ENCODE measurements at places on chromosomes 7 and 10.

DNA sequence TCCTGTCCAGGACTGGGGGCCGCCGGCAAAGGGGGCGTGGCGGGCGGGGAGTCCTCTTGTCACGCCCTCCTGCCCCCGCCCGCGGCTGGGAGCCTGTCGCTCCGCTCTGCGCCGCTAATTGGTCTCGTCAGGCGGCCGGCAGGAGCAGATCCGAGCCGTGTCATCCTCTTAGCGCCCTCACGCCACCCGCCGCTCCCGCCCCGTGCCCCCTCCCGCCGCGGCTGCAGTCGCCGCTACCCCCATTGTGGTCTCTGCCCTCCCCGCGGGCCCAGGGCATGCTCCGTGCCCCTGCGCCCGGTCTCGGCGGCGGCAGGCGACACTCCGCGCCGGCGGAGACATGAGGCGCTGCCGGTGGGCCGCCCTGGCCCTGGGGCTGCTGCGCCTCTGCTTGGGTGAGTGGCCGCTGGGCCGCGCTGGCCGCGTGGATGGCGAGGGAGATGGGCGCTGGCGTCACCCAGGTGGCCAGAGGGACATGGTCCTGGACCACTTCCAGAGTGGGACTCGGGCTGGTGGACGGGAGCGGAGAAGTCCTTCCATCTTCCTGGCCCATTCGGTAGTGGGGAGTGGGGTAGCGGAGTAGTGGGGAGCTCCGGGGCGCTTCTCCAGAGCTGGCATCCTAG, at the start of gene CDHR1:
TSS of gene CDHR1 (plus strand) at position 114 of the 620 bp plus-strand sequence. CDS start at position 338, 224 bp downstream.
- peak; percentile 49 for DNase-seq

DNA sequence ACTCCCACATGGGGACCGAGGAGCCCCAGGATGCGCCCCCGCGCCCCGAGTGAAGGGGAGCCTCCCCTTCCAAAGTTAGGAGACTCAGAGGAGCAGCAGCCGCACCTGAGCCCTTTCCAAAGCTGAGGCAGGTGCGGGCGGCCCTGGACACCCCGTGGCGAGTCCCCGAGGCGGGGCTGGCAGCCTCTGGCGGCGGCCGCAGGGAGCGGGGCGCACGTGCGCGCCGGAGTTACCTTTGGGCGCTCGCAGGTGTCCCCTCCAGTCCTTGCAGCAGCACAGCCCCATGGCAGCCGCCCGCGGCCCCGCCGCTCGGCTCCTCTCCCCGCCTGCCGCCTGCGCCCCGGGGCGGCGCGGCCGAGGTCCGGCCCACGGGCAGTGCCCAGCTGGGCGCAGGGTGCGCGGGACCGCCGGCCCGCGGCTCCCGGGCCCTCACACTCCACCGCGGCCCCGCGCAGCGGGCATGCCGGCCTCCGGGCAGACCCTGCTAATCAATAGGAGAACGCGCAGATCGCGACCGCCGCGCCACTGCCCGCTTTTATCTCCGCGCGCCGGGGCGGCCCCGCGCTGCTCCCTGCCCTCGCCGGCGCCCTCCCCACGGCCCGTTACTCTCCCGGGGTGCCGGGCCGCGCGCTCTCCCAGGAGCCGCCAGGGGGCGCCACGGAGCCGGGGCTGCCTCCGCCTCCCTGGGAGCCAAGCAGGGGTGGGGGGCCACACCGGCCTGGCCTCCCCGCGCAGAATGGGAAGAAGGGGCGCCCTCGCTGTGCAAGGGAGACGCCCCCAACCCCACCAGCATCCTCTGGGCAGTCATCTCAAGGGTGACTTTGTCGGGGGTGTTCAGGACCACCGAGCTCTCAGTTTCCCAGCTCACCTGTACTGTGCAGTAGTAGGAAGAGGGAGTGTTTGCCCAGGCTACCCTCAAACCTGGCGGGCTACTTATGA, 80.8 kb downstream of the ARHGAP22 start:
- DNase-seq, result peak; percentile 62

GRCh38 chr7:150311711-150312110, 11.4 kb upstream of the LRRC61 start:
- no peak for DNase-seq

DNA sequence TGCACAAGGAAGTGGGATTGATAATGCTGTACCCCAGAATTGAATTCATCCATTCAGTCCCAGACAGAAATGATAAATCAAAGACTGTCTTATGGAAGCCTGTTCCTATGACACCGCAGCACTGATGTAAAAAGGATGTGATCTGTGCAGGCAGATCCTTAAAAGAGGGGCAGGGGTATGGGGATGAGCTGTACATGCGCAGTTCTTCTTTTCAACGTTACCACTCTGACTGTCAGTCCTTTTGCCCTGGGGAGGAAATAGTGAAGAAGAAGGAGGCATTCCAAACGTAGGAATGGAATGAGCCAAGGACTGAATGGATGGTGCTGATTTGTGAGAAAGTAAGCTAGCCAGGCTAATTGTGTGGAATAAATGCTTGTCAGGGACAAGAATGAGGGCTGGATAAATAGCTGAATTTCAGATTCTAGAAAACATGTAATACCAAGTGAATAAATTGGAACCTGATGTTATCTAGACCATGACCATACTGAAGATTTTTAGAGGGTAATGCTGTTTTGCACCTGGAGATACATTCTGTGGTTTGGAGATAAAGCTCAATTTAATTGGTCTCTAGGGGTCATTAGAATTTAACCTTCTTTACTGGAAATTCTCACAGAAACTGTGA, 509.3 kb downstream of the SORCS3 start:
- no peak for DNase-seq
